ENCODE measurements at places on chromosomes 3 and 15. TPM values are rescaled to one million over a fixed set of nuclear protein-coding genes. Genes with fewer than 3 reads are reported as not detected.
A peak's percentile ranks its signal among the peaks of the same experiment; 100 is the strongest.

Gene GOLGA8M
- total RNA-seq: not detected

Gene TRIM42
- not detected for total RNA-seq

Gene OR5K2
- not detected for total RNA-seq

Gene TMEM42
- 14.3 TPM for total RNA-seq

Gene MYL3
- total RNA-seq: 4.7 TPM

Gene SEMA5B
- not detected for total RNA-seq

Gene SPINT1
- total RNA-seq: 144 TPM

Gene ISG20
- total RNA-seq: 9.4 TPM

Gene HTR3E
- not detected for total RNA-seq

Gene GREM1
- total RNA-seq: 9.7 TPM

Gene MOBP
- total RNA-seq: not detected

Gene TIGIT
- not detected for total RNA-seq

- peak; percentile 64 for DNase-seq
Measured at GRCh38 chr3:99953596-99953995, 135.9 kb downstream of the CMSS1 start.

DNA sequence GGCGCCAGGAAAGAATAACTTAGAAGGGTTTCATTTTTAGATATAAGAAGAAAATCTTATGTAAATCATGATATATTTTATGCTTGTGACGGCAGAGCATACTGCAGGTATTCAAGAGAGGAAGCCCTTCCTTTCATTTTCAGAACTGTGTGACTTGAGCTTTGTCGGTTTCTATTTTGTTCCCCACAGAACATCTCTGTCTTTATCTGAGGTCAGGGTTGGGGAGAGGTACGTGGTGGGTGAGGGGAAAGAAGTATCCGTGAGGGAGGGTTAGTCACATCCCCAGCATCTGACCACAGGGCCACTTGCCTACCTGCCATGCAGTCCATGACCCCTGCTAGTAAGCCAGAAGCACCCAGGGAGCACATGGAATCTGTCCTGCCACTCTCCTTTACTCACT, 126.5 kb downstream of the DGKG start:
- DNase-seq: no peak

- no peak for DNase-seq
Measured at GRCh38 chr3:108388136-108389132, 92.1 kb downstream of the HHLA2 start.

DNA sequence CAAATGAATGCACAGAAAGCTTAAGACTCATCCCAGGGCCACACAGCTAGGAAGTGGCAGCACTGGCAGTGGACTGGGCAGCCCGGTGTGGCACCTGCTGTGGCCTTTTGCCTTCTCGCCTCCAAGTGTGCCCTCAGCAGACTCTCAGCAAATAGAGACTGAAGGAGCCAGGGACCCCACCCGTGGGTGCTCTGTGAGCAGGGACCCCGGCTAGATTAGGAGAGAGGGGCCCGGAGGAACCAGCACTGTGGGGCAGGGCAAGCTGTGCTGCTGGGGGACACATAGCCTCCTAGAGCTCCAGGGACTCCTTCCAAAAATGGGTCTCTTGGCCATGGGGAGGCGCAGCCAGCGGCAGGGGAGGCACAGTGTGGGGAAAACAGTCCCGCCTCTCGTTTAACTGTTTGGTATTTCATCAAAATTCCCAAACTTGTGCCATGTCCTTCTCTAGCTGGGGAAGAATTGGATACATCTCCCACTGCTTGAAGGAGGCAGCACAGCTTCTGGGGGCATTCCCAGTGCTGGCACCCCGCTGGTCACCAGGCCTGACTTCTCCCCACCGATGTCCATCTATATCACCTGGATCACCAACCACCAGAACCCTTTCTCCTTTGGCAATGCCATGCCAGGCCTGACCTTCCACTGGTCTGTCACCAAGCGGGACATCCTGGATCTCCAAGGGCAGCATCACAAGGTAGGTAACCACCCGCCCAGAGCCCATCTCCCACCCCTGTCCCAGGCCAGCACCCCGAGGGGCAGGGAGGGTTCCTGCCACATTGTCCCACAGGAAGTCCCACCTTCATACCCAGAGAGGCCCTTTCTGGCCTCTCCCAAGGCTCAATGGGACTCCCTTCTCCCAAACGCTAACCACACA, 12.0 kb upstream of the TXNRD3 start:
- no peak for DNase-seq

DNA sequence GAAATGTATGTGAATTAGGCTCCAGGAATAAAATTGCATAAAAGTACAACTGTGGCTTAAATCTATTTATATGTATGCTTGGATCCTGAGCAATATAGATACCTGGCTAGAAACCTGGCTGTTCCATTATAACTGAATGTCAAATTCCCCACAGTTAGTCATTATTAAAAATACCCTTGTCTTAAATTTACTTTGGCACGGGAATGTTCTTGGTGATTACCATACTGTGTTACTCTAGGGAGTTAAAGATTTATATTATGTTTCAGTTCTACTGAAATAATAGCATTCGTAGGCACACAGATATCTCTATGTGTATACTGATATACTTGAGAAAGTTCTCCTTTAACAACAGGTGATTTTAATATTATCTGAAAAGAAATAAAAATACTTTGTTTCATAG, 394.1 kb downstream of the PTPRG start:
- DNase-seq: peak; percentile 59

DNA sequence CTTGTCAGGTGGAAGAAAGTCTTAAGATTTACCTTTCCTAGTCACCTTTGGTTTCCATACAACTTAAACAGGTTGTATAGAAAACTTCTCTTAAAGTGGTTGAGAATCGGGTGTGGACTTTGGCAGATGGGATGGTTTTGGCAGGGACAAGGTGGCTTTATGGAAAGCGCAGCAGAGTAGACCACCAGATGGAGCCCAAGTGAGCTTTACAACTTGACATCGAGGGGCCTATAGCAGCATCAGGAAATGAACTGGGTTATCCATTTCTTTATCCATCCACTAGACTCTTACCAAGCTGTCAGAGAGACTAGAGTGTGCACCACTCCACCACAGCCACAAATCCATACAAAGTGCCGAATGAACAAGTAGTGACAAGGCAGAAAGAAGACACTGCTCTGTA, 85.3 kb upstream of the MBNL1 start:
- DNase-seq: peak; percentile 33

DNA sequence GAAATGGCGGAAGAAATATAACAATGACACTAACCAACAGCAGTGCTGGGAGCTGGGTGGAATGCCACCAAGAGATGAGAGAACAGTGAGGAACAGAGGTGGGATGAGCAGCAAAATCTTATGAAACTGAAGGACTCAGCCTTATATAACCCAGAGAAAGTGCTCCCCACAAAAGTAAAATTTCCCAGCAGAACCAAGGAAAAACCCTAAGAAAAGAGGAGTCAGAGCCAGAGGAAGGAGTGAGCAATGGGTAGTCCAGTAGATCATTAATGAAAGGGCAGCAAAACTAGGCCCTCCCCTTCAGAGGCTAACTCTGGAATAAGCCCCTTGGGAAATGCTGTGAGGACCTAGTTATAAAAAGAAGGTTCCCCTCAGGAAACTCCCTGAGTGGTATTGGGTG, 24.7 kb upstream of the UBE2E1 start:
- no peak for DNase-seq

- no peak for DNase-seq
Measured at GRCh38 chr15:57923750-57924149, 141.8 kb downstream of the ALDH1A2 start.

DNA sequence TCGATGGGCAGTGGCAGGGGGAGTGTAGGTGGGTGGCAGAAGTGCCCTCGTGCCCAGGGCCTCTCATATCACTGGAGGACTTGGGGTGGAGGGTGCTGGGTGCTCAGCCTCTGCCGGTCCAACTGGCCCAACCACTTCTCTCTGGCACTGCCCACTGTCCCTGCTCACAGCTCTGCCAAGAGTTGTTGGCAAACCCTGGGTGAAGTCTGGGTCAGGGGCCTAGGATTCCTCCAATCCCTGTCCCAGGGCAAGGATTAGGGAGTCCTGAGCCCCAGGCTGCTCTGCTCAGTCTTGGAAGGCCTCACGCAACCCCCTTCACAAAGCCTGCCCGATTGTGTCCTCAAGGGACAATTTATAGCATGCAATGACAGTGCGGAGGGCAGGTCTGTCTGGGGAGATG, 5.2 kb upstream of the PRKCD start:
- DNase-seq: no peak

GRCh38 chr3:114226313-114226712, 11.1 kb downstream of the ZNF80 start:
- no peak for DNase-seq

- peak; percentile 68 for DNase-seq
Measured at GRCh38 chr3:123089611-123090331, 22.9 kb downstream of the PDIA5 start.

GRCh38 chr3:195185583-195185982, 85.4 kb downstream of the XXYLT1 start:
- DNase-seq: peak; percentile 45

DNA sequence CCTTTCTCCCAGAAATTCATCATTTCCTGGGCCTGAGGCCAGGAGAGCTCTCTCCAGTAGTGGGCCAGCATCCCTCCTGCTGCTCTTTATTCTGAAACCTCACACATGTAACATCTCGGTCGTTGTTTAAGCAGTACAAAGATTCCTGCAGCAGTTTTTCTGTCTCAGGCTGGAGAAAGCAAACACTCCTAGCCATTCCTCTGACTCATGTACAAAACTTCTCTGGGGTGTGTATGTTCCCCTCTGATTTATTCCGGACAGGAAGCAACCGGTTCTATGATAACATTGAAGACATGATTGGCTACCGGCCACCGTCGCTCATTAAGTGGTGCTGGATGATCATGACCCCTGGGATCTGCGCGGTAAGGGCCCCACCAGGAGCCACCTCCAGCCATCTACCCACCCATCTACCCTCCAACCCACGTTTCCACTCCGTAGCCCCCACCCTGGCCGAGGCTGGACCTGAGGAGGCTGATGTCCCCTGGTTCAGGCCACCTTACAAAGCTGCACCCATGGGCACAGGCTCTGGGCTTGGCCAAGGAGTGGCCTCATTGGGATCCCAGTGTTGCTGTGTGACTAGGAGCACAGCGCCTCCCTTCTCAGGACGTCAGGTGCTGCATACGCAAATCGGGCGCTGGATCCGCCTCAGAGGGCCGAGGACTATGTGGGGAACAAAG, 58.6 kb upstream of the SLC6A1 start:
- no peak for DNase-seq

GRCh38 chr15:95469496-95470000, 861.0 kb upstream of the NR2F2 start:
- no peak for DNase-seq

DNA sequence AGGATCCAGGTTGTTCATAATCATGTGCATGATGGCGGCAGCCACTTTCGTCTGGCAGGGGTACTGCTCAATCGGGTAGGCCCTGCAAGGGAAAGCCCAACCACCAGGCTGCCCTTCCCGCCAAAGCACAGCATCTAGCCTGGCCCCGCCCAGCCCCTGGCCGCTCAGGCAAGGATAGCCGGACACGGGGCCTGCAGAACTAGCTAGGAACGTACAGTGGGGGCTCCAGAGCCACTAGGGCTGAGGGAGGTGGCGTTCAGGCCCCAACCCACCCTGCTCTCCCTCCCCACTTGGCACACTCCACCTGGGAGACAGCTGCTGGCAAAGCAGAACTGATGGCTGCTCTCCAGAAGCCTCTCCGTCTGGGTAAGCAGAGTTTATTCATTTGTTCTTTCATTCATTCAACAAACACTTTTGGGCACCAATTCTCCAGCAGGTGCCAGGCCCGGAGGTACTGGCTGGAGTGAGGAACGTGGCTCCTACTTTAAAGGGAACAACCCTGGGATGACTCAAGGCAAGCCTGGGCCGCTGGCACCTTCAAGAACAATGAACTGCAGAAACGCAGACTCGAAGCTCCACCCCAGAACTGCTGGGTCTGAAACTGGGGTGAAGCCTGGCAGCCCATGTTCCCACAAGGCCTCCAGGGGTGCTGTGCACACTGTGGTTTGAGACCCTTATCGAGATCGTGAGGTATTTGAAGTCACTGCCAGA, 7.8 kb downstream of the UROC1 start:
- DNase-seq: no peak

DNA sequence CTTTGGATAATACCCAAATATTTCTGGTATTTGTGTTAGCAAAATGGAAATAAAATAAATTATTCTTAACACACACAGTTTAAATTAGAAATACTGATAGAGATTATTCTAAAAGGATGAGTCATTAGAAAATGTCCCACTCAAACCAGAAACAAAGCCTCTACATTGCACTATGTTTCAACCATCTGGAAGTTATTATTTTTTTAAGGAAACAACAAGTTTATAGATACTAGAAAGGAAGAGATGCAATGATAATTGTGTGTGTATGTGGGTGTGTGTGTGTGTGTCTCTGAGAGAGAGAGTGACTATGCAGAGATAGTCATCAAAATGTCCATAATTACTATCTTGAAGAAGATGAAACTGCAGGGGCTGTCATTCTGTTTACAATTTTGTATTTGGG, 1340.5 kb downstream of the ROBO1 start:
- DNase-seq: no peak

DNA sequence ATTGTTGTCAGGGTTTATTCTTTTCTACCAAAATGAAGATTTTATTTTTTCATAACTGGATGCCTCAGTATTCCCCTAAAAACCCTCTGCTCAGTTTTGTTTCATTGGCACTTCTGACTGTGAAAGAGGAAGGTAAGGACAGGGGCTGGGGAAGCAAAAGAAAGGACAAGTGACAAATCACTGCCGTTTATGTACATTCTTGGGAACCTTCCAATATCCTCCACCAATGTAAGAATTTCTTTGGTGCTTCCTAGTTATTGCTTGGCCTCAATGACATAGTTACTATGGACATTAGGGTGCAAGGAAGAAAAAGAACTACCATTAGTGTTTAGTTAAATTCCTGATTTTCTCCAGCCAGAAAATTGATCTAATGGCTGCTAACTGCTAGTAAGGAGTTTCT, 131.0 kb upstream of the C15orf61 start:
- DNase-seq: no peak

DNA sequence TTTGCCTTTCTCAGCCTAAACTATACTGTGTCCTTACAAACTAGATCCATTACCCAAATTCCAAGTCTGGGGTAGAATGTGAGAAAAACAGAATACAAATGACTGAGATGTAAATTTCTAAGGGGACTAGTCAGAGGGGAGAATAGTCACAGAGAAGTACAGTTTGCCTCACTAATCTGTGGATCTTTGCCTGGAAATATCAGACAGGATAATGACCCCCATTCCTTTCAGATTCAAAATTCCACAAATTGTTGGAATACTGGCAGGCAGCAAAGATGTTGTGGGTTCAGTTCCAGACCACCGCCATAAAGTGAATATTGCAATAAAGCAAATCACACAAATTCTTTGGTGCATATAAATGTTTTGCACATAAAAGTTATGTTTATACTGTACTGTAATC, 762.8 kb upstream of the NR2F2 start:
- peak; percentile 36 for DNase-seq

GRCh38 chr15:52196891-52197290, 5.7 kb upstream of the GNB5 start:
- no peak for DNase-seq

- DNase-seq: no peak
Measured at GRCh38 chr3:191557322-191557721, 96.4 kb downstream of the PYDC2 start.
